ENCODE measurements at places on chromosomes 12 and 14.

DNA sequence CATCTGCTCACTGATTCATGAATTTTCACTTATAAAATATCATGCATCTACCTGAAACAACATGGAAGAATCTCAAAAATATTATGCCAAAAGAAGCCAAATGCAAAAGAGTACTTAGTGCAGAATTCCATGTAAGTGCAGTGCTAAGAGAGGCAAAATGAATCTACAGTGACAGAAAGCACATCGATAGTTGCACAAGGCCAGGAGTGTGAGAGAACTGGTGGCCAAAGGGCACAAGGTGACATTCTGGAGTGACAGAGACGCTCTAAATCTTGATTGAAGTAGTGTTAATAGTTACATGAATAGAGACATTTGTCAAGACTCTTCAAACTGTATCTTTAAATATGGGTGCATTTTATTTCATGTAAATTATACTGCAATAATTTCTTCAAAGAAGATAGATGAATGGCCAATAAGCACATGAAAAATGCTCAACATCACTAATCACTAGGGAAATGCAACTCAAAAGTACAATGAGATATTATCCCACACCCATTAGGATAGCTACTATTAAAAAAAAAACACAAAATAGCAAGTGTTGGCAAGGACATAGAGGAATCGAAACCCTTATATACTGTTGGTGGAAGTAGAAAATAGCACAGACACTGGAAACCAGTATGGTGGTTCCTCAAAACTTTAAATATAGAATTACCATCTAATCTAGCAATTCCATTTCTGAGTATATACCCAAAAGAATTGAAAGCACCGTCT is 71.7 kb upstream of the KICS2 start:
- DNase-seq, result no peak

- no peak for DNase-seq
Observed at GRCh38 chr12:62599854-62600437, 133.3 kb downstream of the MON2 start.

GRCh38 chr14:104428860-104429259 is 150.7 kb upstream of the C14orf180 start:
- peak; percentile 10 for DNase-seq

DNA sequence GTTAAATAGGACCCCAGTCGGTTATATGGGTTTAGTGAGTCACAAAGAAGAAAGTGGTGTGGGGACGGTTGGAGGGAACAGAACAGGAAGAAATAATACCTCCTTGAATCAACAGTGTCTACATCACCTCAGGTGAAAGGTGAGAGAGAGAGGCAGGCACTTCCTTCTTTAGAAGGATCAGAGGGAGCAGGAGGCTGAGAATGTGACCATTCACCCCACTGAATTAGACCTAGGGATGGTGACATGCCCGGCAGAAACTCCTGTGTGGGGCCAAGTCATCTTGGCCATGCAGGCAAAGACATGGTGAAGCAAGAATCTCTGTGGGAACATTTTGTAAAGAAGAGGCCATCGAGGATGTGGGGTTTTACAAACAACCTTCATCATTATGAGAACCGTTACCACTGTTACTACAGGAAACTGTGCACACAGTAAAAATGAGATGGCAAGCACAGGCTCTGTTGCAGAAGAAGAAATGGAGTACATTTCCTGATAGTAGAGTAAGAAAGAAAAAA is 1196.9 kb downstream of the VRK1 start:
- no peak for DNase-seq

- DNase-seq, result no peak
Observed at GRCh38 chr12:76444408-76444984, 96.3 kb upstream of the BBS10 start.

DNA sequence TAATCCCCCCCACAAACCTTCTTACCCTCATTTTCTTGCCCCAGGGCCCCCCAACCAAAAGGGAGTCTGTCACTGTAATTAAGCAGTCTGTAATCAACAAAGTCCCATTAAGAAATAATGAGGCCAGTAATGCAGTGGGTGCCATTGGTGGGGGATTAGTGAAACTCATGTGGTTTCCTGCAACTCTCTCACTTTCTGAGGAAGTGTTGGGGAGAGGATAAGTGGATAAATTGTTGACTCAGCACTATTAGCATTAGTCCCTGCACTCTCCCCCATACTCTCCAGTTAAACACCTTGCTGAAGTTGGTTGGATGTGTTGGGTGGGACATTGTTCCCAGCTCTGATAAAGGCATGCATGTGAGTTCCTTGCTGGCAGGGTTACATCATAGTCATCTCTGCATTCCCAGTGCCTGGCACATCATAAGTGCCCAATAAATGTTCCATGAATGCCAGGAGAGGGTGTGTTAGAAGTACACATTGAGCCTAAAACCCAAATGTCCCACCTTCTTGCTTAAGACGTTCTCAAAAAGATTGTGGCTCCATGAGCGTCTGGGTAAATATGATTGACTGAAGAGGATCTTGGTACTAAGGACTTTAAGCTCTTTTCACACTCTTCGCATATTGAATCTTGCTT is 45.8 kb upstream of the HOXC13 start:
- DNase-seq, result no peak

DNA sequence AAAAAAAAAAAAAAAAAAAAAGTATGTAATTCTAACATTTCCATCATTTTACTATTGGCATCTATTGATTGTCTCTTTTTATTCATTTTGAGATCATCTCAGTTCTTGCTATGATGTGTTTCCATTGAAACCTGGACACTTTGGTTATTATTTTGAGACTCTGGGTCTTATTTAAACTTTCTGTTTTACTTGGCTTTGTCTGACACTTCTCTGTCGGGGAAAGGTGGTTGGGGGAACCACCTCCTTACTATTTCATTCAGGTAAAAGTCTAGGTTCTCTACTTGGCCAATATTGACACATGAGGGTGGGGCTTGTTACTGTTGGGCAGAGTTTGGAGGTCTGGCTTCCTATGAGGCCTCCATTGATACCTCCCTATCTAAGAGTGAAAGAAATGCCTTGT is 228.0 kb downstream of the NRXN3 start:
- DNase-seq, result no peak

DNA sequence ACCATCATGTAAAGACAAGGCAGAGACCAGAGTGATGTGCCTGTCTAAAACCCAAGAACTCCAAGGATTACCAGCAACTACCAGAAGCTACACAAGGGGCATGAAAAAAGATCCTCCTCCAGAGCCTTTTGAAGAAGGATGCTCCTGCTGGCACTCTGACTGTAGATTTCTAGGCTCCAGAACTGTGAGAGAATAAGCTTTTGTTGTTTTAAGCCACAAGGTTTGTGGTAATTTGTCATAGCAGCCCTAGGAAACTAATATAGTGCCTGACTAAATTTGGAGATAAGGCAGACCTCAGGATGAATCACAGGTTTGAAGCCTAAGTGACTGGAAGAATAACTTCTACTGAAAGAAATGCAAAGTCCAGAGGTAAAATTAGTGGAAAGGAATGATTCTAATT is 132.9 kb downstream of the CEP83 start:
- DNase-seq, result no peak

- no peak for DNase-seq
Observed at GRCh38 chr12:95963096-95963495, 20.0 kb downstream of the AMDHD1 start.

Data from NCI-H2171 (cell line).